Dermis microvascular lymphatic vessel endothelial cell (primary cell): ENCODE measurements at places on chromosomes 1 and 21. TPM values are rescaled to one million over a fixed set of nuclear protein-coding genes. Genes with fewer than 3 reads are reported as not detected.

FAM151A gene
- not detected in 2 replicates for total RNA-seq

MMP23B gene
- total RNA-seq, result 0.25 TPM in 1 of 2 replicates, not detected in the other

NT5C1A gene
- total RNA-seq, result not detected in 2 replicates

FCER1A gene
- not detected in 2 replicates for total RNA-seq

PRAMEF12 gene
- not detected in 2 replicates for total RNA-seq

FAM110D gene
- total RNA-seq, result 4.1 and 7.1 TPM in 2 replicates

IVL gene
- not detected in 2 replicates for total RNA-seq

PKNOX1 gene
- 7.8 and 9.6 TPM in 2 replicates for total RNA-seq

DNA sequence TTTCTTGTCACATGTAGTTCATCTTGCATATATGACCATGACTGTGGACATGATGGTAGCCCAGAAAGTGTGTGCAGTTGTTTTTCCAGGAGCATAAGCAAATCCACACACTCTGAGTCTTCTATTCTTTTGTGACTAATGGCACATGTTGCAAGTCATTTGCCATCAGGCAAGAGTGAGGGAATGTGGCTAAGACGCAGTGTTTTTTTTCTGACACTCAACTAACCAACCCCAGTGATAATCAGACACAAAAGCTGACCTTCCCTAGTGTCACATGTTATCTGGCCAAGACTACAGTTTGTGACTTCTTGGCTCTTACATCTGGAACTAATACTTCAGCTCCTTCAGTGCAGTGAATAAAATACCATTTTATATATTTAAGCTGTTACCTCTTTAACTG, 108.8 kb downstream of the ITSN1 start:
- no peak for DNase-seq

DNA sequence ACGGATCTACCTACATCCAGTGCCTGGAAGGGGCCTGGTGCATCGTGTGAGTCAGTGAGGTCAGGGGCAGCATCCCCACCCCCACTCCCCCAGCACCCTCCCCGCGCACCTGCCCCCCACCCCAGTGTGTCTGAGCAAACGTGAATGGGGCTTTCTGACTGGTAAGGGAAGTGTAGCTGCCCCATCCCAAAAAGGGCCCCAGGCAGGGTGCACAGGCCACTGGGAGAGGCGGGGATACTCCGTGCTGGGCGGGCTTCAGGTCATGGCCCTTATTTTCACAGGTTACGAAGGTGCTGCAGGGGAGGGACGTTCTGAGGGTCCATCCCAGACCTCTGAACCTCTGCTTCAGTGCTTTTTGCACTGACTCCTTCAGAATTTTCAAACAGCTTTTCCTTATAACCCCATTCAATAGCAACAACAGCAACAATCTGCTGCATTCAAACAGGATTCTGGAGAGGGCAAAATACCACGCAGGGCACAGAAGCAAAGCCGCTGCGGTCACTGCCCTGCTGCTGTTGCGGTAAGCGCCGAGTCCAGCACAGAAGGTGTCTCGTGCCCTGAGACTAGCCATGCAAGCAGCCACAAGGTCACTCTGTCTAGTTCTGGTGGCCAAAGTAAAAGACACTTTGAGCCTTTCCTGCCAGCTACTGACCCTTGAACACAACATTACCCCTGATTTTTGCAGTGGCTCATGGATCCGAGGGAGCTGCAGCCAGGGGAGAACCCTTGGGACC, 10.3 kb downstream of the TTC34 start:
- DNase-seq, result no peak

DNA sequence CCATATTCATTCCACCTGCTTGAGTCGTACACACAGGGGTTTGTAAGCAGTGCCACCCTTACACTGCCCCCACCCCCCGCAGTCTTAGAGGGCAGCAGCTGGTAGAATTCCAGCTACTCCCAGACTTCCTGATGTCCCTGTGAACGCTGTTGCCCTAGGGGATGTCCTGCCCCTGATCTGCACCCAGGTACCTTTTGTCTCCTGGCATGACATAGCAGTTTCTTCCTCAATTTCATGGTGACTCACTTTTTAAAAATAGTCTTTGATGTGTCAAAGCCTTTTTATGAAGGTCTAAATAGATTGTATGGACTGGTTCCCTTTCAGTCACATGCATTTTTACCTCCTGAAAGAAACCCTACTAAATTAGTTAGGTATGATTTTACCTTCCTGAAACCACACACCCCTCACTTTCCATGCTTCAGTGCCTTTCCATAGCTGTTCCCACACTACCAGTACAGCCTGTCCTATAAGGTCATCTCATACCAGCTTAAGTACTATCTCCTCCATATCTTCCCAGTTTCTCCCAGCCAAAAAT, 76.4 kb downstream of the ST3GAL3 start:
- DNase-seq, result peak; percentile 15

GRCh38 chr1:114702737-114703136, 7.4 kb upstream of the AMPD1 start:
- no peak for DNase-seq

DNA sequence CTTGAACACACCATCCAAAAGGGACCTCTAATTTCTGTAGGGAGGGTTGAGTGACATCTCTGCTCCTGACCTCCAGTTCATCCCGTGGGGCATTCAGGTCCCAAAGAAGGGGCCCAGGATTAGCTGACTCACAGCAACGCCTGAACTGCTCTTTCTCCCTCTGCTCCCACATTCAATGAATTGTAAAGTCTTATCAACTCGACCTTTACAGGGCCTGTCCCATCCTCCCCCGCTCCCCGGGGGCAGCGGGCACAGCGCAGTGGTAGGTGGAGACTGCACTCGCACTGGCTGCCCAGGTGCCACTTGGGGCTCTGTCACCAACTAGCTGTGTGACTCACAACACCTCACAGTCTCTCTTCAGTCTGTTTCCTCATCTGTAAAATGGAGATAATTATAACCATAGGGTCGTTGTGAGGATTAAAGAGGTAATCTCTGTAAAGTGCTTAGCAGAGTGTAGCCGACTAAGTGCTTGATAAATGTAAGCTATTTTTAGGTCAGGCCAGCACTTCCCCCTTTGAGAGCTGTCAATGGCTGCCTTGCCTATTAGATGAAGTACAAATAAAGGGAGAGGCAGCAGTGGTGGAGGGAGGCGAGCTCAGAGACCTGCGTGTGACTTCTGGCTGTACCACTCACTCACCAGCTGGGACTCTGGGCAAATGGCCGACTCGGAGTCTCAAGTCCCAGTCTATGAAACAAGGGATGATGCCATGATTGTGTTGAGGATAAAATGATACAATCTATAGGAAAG, 637 bp upstream of the MYBPHL start:
- no peak for DNase-seq

GRCh38 chr1:208538587-208538986, 294.4 kb upstream of the PLXNA2 start:
- DNase-seq, result no peak

DNA sequence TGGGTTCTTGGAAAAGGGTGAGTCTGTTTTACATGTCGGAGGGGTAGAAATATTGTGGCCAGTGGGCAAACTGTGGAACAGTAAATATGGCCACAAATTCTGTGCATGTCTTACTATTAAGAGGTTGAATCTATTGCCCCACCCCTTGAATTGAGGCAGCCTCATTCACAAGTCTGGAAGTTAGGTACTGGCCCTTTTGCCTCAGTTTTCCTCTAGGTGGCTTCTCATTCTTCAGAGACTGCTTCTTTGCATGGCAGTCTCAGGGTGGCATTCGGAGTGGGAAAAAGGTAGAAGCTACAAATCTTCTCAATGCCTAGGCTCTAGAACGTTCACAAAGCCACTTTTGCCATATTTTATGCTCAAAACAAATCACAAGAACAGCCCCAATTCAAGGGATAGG, 57.2 kb downstream of the SLC9C2 start:
- no peak for DNase-seq

DNA sequence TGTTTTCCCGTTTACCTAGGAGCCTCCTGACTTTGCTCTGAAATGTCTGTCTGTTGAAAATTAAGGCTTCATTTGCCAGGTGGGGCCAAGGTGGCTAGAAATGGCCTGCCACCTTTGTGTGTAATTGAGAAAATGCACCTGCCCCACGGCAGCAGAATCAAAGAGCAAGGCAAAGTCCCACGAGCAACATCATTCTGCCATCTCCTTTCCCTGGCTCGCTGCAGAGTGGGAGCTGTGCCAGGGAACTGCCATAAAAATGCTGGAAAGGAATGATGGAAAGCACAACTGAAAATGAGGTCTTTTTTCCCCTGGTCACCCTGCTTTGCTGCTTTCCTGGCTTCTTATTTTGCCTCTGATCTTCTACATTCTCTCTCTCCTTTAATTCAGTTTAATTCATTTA, 5.5 kb upstream of the OLFML2B start:
- no peak for DNase-seq

DNA sequence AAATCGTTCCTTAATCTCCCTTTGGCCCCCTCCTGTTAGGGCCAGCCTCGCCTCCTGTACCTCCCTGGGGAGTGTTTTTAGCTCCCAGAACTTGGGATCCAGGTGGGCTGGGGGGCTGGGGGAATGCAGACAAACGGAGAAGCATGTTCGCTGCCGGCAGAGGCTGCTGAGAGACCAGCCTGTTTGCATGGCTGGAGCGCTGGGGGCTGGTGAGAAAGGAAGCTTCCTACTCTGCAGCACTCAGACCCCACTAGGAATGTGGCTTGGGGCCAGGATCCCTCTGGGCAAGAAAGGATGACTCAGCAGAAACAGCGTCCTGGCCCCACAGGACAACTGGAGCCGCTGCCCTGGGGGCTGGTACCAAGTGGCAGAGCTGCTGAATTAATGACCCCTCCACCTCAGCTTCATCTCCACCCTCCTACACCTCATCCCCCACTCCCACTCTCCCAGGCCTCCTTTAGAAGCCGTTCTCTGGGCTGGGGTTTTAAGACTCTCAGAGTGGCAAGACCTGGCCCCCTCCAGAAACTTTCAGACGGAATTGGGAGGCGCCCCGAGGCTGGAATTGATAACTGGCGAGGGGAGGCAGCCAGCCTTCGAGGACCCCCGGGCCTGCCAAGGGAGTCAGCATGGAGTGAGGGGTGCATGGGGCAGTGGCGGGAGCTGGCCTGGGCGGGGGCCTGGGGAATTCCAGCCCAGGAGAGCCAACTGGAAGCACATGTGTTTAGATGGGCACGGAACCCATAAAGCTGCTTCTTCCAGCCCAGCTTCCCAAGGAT, 28.5 kb upstream of the EPS8L3 start:
- peak; percentile 88 for DNase-seq

DNA sequence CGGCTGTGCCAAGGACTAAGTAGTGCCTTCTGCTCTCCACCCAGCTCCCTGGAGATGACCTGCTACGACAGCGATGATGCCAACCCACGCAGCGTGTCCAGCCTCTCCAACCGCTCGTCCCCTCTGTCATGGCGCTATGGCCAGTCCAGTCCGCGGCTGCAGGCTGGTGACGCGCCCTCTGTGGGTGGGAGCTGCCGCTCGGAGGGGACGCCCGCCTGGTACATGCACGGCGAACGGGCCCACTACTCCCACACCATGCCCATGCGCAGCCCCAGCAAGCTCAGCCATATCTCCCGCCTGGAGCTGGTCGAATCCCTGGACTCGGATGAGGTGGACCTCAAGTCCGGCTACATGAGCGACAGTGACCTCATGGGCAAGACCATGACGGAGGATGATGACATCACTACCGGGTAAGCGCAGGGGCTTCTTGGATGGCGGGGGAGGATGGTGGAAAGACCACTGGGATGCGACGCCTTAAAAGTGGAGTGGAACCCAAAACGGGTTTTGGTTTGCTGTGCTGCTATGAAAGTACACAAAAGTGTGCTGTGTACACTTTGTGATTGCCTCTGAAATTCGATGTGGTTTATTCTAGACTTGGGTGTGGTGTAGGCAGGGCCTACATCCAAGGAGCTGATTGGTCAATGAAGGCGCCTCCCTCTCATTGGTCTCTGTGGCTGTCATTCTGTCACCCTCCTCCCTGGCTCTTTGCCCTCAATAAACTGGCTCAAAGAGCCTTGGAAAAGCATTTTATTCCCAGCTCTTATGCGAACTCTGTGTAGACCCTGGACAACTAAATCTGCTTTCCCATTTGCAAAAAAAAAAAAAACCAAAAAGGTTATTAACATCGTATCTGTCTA, 110.4 kb upstream of the IPO9 start:
- DNase-seq, result no peak

DNA sequence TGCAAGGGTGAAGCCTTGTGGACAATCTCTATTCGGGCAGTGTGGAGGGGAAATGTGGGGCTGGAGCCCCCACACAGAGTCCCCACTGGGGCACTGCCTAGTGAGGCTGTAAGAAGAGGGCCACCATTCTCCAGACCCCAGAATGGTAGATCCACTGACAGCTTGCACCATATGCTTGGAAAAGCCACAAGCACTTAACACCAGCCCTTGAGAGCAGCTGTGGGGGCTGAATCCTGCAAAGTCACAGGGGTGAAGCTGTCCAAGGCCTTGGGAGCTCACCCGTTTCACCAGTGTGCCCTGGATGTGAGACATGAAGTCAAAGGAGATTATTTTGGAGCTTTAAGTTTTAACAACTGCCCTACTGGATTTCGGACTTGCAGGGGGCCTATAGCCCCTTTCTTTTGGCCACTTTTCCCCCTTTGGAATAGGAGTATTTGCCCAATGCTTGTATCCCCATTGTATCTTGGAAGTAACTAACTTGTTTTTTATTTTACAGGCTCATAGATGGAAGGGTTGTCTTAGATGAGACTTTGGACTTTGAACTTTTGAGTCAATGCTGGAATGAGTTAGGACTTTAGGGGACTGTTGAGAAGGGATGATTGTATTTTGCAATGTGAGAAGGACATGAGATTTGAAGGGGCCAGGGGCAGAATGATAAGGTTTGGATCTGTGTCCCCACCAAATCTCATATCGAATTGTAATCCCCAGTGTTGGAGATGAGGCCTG, 16.3 kb upstream of the COL6A1 start:
- no peak for DNase-seq

- no peak for DNase-seq
Measured at GRCh38 chr1:43304314-43304681, 3.5 kb downstream of the TIE1 start.

GRCh38 chr1:179663810-179664209, 72.2 kb downstream of the TDRD5 start:
- DNase-seq, result peak; percentile 97

- no peak for DNase-seq
Measured at GRCh38 chr1:230261928-230262650, 164.0 kb downstream of the PGBD5 start.

DNA sequence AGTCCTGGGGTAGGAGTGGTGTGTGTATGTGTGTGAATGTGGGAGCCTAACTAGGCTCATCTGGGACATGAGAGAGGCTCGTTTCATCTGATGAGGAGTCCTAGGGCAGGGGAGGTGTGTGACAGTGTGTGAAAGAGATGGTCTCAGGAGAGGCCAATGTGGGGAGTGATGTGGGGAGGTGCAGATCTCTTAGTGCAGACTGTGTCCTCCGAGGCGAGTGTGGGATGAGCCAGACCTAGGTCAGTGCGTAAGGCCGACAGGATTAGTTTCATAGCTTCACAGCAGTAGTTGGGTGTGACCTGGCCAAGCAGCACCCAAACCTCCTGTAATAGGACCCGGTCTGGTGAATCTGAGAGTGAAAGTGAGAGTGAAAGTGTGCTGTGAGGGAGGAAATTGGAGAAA, 94.7 kb downstream of the LIPI start:
- no peak for DNase-seq

- no peak for DNase-seq
Measured at GRCh38 chr1:98668733-98669132, 7.2 kb downstream of the SNX7 start.
